Effector memory CD8-positive, alpha-beta T cell (primary cell): ENCODE measurements at places on chromosomes 1 and 21.

GRCh38 chr1:147316968-147317367 is 74.5 kb downstream of the CHD1L start:
- DNase-seq, result no peak

GRCh38 chr1:8257621-8258020 is 60.3 kb upstream of the SLC45A1 start:
- no peak for DNase-seq

DNA sequence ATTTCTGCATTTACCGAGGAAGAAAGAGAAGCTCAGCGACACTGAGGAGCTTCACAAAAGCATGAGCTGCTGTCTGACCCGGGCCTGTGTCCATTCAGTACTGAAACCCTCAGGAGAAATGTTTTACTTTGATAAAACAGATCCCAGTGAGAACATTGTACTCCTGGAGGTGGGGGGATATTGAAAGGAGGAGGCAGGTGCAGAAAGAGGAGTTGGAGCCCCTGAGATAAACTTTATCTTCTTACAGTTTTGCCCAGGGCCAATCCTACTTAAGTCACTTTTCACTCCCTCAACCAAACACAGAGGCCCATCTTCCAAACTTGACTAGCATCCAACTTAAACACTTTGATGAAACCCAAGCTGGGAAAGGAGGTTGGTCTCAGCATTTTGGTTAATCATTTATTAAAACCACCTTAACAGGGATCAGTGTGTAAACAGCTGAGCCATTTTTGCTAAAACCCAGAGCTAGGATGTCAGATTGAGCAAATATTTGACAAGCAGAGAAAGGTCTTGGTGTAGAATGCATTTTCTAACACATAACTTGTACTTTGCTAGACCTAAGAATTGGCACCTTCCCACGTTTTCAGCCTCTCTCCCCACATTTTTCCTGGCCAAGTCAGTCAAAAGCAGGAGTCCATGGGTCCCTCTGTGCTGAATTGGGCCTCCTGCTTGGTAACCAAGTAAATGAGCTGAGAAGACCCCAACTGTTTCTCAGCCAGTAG is 32.5 kb upstream of the SARS1 start:
- no peak for DNase-seq

GRCh38 chr1:42014823-42015222 is 96.1 kb upstream of the HIVEP3 start:
- DNase-seq, result no peak

GRCh38 chr1:219298571-219299148 is 125.0 kb downstream of the LYPLAL1 start:
- DNase-seq, result no peak
